ENCODE measurements at places on chromosomes 12 and 14.

DNA sequence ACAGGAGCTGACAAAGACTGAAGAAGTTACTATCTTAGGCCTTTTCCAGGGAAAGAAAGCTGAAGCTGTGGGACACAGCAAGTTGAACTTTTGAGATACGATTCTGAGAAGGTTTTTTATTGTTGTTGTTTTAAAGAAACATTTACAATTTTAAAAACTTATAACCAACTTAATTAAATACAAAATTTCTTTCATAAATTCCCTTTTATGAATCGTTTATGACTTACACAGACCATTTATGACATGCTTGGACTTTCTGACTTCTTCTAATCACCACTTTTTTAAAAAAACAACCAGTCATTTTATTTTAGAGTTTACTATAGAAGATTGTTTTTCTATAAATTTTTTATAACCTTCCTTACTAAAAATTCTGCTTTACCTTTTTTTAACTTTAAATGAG, 68.7 kb downstream of the DHRS2 start:
- DNase-seq = no peak

DNA sequence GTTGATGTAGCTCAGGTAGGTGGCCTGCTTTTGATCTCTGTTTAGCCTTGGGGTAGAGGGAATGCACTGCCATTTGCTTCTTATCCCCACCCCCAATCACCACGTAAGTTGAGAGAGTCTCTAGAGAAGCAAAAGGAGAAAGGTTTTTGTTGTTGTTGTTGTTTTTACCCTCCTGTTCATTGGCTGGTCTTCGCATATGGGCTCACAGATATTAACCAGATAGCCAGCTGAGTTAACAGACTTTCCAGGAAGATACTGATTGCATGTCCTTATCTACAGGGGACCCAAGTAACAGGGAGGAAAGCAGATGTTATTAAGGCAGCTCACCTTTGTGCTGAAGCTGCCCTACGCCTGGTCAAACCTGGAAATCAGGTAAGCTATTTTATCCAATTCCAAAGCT, 2.9 kb downstream of the PA2G4 start:
- DNase-seq = no peak

DNA sequence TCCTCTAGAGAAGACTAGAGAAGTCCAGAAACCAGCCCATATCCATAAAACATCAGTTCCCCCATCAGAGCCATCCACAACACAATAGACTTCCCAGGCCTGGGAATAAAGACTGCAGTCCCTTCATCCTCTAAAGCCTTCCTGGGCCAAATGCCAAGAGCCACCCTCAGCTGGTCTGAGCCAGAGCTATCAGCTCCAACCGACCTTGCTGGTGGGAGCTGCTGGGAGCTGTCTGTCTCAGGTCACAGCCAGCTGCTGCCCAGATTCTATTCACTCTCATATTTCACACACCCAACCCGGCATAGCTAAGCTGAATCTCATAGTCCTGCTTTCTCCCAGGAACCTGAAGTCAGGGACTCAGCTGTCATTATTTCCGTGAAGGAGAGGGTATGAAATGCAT, 10.9 kb upstream of the TFCP2 start:
- DNase-seq = no peak

GRCh38 chr14:50045837-50046236, 70.5 kb downstream of the VCPKMT start:
- no peak for DNase-seq

DNA sequence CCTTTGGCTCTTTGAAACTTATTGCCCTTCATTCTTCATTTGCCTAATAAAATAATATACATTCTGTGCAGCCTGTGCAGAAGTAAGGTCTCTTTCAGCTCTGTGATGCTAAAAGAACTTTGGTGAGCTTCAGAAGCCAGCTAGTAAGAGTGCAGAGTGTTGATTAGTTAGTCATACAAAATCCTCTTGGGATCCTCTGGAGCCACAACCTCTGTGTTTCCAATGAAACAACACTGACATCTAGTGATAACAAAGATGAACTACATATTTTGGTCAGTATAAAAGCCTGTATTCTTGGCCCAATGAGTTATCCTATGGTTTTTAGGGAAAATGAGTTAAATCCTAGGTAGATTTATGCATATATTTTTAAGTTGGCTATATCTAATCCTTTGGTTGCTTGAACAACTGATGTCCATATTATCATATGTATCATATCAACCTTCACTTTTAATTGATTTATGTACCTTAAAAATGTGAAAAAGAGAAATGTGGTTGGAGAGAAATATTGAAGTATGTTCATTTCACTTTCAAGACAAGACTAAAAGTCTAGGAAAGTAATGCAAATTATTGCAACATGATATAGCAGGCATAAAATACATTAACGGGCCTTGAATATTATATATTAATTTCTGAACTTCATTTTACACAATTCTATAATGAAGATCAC, 158.4 kb downstream of the KLHL28 start:
- DNase-seq = peak; percentile 66

DNA sequence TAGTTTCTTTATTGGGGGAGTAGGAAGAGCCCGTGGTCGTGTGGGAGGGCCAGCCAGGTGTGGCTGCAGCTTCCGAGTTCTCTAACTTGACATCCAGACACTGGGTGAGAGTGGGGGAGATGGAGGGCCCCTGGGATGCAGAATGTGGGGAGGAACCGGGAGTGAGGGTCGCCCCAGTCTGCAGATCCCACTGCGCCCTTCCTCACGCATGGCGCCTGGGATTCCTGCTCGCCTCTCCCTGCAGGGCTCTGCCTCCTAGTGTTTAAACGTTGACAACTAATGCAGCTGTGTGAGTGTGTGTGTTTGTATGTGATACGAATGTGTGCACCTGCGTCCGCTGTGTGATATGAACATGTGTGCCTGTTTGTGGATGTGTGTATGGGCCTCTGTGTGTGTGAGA, 34.6 kb downstream of the FZD10 start:
- no peak for DNase-seq

- peak; percentile 24 for DNase-seq
Observed at GRCh38 chr14:54942913-54943312, 40.3 kb upstream of the GCH1 start.

DNA sequence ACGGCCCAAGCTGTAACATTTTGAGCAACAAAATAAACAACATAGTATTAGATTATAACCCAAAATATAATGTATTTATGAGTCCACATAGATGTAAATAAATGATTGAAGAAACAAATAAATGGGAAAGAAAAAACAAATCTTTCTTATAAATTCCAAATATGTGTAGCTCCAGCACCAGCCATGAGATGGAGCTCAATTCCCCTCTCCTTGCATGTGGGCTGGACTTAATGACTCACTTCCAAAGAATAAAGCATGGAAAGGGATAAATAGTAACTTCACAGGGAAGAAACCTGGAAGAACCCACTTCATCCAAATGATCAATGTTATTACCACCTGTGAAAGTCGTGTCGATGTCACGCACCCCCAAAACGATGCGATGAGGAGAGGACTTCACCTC, 158.8 kb downstream of the RPAP3 start:
- DNase-seq = peak; percentile 21

GRCh38 chr14:23694085-23694948, 58.2 kb downstream of the DHRS2 start:
- DNase-seq = peak; percentile 55

DNA sequence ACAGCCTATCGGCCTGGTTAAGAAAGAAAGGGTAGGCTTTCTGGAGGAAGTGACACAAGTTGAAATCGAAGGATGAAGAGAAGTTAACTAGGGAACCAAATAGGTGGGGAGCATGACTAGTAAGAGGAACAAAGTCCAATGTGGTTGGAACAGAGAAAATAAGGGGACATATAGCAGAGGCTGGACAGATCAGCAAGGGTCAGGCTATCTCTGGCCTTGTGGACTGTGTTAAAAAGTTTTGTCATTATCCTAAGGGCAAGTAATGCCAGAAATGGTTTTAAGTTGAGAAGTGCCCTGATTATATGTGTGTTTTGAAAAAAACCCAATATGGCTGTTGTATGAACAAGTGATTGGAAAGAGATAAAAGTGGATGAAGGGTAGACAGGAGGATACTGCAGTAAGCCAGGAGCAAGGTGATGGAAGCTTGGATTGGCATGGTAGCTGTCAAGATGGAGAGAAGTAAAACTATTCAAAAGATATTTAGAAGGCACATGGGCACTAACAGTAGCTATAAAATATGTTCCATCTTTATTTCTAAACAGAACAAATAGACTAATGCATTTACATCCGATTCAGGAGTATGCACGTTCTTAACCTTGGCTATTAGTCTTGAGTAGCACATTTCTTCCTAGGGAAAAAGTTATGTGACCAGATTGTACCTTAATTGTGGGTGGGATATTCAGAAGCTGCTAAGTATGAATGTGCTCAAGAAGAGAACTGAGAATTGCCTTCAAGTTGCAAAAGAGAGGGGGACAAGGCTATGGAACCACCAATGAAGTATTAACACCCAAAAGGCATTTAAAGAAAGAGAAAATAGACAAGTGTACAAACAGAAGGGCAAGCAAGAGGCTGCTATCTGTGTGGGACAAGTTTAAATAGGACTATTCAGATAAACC, 46.8 kb upstream of the OR5AU1 start:
- DNase-seq = peak; percentile 37

- DNase-seq = no peak
Observed at GRCh38 chr12:11071414-11071813, 9.3 kb upstream of the TAS2R46 start.

GRCh38 chr12:132571598-132571997, 38.8 kb downstream of the LRCOL1 start:
- DNase-seq = no peak

GRCh38 chr12:71646512-71646911, 17.1 kb downstream of the ZFC3H1 start:
- no peak for DNase-seq

DNA sequence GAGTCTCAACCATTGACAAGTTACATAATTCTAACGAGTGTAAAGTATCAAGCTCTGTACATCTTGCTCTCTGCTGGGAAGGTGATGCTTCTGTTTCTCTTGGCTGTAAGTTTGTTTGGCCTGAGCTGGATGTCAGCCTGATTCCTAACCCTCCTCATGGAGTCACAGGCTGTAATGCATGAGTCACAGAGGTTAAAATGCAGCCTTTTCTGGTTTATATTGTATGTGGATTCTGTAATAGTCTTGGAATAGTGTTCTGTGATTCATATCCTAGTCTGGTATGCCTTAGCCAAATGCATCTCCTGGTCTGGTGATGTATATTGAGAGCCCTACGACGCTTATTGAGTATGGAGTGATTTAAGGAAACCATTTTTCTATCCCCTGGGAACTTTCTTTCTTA, 104.5 kb upstream of the FRMD6 start:
- DNase-seq = no peak

GRCh38 chr12:122721057-122721545, 4.5 kb upstream of the HCAR3 start:
- DNase-seq = peak; percentile 89

DNA sequence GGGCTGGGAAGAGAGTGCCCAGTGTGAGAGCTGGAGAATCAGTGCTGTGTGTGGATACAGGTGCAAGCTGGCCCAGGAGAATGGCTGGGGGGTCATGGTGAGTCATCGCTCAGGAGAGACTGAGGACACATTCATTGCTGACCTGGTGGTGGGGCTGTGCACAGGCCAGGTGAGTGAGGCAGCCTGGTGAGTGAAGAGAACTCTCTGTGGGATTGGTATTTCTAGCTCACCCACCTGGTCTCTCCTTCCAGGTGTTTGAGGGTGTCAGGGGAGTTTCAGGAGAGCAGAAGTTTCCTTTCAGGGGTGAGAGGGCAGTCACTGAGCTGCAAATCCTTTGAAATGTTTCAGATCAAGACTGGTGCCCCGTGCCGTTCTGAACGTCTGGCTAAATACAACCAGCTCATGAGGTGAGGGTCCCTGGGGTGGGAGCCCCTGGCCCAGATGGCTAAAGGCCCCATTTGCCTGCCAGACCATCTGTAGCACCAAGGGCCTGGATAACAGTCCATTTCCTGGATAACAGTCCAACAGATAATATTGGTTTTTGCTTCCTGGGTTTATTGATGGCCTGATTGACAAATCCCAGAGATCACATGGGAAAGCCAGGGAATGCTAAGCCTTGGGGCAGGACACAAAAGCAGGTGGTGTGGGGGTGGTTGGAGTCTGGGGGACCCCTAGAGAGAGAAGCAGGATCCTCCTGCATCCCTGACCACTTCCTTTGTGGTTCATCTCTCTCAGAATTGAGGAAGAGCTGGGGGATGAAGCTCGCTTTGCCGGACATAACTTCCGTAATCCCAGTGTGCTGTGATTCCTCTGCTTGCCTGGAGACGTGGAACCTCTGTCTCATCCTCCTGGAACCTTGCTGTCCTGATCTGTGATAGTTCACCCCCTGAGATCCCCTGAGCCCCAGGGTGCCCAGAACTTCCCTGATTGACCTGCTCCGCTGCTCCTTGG, 5.5 kb upstream of the ATN1 start:
- DNase-seq = peak; percentile 68

- DNase-seq = no peak
Observed at GRCh38 chr12:46669720-46670119, 156.1 kb downstream of the SLC38A4 start.

DNA sequence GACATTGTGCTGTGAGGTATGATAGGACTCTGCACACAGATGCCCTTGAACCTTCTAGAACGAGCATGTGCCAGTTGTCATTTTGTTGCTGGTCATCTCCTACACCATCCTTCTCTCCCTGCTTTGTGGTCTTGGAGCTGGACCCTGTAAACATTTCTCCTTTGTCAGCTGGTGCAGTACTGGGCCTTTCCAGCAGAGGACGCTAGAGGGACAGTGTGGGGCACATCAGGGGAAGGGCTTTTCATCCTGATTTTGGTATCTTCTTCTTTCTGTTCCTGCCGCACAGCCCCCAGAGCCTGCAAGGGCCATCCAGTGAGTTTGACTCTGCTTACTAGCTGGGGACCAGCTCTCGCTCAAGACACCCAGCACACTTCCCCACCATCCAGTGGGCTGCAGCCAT, 484.6 kb downstream of the AACS start:
- DNase-seq = no peak

DNA sequence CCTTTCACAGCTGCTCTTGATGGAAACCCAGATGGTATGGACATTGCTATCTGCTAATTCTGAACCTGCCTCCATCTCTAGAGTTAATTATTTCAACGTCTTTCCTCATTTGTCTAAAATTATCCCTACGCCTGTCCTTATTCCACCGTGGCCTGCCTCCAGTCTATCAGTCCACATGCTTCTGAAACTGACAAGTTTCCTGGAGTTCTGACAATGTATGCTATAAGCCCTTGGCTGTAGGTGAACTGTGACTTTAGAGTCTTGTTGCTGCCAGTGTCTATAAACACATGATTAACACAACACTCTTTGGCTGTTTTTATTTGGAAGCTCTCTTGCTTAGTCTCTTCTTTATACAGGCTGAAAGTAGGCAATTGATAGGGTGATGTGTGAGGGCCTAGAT, 1052.9 kb downstream of the TMTC2 start:
- no peak for DNase-seq

- DNase-seq = no peak
Observed at GRCh38 chr12:51759695-51760094, 88.8 kb downstream of the FIGNL2 start.

DNA sequence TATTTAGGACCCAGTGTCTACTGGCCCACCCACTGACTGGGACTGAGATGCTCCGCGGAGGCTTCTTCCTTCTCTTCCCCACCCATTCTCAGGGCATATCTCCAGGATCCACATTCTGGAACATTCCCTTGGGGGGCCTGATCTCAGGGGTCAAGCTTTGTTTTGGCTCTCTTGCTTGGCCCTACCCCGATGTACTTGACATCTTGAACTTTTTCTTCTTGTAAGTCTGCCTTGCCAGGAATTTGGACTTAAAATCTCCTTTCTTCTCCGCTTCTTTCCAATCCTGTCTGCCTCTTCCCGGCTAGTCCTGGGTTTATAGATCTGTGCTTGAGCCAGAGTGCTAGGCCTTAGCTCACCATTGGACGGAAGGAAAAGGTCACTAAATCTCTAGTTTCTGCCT, 22.1 kb downstream of the DACT1 start:
- no peak for DNase-seq

GRCh38 chr12:94769047-94769420, 118.7 kb upstream of the TMCC3 start:
- peak; percentile 40 for DNase-seq

Measured in suppressor macrophage treated with lipopolysaccharide for 1 hour (primary cell).